ENCODE measurements at places on chromosomes 2 and 18. TPM values are rescaled to one million over a fixed set of nuclear protein-coding genes. Genes with fewer than 3 reads are reported as not detected.

Gene C18orf54
- total RNA-seq: 8.2 TPM

GRCh38 chr2:126749537-126749936 lies 93.6 kb downstream of the GYPC start:
- no peak for DNase-seq

GRCh38 chr18:44881461-44882162 lies 200.9 kb downstream of the SETBP1 start:
- DNase-seq: no peak

- DNase-seq: no peak
Measured at GRCh38 chr2:85156153-85156552, 23.0 kb downstream of the TCF7L1 start.

- DNase-seq: no peak
Measured at GRCh38 chr18:24296276-24296675, 101.3 kb downstream of the OSBPL1A start.

DNA sequence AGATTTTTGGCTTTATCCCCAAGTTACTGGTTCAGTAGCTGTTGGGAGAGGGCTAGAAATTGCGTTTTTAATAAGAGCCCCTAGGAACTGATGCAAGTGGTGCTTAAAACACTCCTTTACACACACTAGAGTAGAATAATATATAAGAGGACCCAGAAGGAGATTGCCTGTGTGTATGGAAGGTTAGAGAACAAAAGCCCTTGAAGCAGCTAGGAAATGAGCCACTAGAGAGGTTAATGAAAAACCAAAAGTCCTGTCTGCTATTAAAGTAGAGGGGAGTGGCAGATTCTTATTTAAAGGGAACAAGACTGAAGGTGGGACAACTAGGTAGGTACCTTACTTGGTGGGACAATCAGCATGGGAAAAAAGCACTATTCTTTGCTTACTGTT lies 14.4 kb upstream of the SLC39A10 start:
- DNase-seq: no peak

DNA sequence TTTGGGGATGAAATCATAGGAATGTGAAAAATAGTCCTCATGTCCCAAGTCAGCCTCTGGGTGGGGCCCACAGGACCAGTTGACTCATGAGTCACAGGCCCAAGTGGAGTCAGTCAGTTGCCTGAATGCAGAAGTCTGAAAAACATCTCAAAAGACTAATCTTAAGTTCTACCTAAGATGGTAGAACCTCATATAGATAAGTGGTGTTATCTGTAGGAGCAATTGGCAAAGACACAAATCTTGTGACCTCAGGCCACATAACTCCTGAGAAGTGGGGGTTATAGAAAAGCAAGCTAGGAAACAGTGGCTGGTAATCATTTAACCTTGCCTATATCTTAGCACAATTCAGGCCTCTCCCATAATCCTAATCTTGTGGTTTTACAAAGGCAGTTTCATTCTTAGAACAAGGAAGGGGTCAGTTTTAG lies 257.1 kb upstream of the SPOPL start:
- DNase-seq: no peak

Gene EVA1A
- 0.41 TPM for total RNA-seq

Gene TMEM200C
- total RNA-seq: 23.2 TPM

- no peak for DNase-seq
Measured at GRCh38 chr2:208783184-208783583, 376.6 kb downstream of the PTH2R start.

DNA sequence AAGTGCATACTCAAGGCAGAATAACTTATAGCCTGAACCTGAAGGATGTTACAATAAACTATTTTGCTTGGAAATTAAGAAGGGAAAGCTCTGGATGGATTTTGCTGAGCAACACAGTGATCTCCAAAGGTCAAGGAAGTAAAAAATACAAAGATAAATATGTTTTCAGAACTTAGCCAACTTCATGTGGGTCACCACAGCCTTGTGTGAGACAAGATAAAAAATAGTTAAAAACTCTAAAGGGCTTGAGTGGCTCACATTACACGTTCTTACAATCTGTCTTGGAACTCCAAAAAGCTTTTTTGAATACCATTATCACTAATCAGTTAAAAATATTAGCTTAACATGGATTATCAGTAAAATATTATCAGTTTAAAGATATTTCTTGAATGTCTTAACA lies 28.9 kb upstream of the MTX2 start:
- no peak for DNase-seq

DNA sequence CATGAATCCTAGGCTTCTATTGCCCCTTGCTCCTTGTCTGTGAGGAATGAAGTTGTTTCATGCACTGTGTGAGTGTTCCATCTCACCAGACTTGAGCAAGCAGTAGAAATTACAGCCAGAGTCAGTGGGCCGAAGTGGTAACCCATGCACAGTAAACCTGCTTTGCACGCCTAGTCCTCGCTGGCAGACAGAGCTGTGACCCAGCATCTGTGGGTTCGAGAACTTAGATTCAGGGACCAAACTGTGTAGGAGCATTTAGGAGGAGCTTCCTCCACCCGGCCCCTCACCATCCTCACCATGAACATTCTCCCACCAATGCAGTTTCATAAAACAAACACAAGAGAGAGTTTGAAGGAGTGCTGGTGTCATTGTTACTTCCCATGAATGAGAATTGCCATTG lies 21.6 kb upstream of the TEX51 start:
- DNase-seq: no peak

DNA sequence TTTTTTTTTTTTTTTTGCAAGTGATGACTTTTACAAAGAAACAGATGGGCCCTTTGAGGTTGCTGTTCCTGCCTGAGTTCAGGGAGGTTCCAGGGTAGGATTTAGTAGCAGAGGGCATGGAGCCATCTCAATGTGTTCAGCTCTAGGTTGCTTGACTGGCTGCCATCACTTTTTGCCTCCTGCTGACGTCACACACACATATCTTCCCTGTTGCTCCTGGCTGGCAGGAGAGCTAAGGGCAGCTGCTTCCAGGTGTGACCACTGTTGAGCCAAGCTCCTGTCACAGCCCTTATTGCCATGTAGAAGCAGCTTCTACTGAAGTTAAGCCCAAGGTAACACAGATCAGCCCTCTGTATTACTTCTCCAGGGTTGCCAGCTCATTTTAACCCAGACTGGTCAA lies 394.2 kb upstream of the SPRED2 start:
- DNase-seq: no peak

Gene DTNA
- 46.5 TPM for total RNA-seq

DNA sequence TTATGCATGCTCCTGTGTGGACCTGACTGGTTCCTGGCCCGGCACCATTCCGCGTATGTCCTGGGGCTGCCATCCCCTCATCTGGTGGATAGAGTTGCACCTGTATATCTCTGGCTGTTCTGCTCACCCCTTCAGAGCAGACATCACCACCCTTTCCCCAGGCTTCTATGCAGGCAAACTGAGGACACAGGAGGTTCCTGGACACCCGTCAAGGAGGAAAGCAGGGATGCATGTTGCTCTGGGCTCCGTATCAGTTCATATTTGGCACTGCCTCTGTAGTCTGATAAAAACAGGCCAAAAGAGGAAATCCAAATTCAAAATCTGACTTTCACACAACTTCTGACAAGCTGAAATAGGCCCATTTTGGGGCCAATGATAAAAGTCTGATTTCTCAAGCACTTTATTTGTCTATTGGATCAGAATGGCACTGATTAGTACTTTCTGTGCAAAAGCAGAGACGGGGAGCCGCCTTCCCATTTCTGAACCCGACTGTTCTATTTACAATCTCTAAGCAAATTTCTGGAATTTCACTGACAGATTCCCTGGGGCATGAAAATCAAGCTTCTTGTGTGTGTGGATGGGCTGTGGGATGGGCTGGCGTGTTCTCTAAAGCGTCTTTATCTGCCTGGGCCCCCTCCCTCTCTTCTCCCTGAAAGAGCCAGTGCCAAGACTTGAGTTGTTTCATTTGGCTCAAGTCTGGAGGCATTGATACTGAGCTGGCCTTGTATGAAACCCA lies 96.9 kb downstream of the SETBP1 start:
- DNase-seq: no peak

DNA sequence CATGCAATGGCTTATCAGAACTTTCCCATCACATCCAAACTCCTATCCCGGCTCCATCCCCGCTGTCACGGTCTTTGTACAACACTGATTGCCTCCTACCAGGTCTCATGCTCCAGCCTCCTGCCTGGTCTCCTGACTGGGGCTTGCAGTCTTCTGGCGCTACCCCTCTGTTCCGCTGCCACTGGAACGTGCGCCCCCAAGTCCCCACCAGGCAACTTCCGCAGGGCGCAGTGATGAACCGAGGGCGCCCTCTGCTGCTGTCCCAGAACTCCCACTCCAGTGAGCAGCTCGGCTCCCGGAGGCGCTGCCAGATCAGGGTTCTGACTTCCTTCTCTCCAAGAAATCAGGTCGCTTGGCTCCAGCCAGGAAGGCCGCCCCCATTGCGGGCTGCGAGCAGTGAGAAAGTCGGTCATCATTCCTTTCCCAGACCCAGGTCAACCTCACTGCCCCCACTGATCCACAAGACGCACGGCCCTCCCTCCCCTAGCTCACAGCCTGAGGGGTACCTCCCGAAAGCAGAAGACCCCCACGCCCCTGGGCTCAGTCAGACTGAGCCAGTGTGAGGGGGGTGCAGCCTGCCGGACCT lies 43.9 kb upstream of the RAB11FIP5 start:
- DNase-seq: peak; percentile 72

Gene RTP5
- total RNA-seq: 2.4 TPM

GRCh38 chr2:9998916-9999654 lies 44.3 kb upstream of the KLF11 start:
- no peak for DNase-seq

- no peak for DNase-seq
Measured at GRCh38 chr2:231113489-231113888, 11.4 kb downstream of the HTR2B start.
